Neuronal stem cell (in vitro differentiated cells): ENCODE measurements at places on chromosomes 4 and X.

DNA sequence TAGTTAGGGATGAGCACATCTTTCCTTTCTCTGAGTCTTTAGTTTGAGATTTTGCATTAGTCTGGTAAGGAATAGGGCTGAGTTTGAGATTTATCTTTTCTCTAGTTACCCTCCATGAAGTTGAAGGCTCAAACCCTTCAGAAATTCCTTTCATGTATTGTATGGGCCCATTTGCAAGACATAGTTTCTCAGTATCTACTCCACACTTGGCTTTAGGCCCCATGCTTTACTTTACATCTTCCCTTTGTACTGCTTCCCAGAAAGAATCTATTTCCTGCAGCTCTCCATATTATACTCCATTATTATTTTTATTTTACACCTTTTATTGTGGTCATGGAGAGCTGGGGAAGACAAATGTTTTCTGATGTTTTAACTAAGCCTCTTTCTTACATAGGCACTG lies 1038.2 kb downstream of the TECRL start:
- no peak overlapping the region for H3K27ac ChIP-seq
- H3K27me3 ChIP-seq = no peaks in the 10 kb centered on the region
- no peaks in the 10 kb centered on the region for H3K4me1 ChIP-seq
- no peak overlapping the region for H3K4me3 ChIP-seq

DNA sequence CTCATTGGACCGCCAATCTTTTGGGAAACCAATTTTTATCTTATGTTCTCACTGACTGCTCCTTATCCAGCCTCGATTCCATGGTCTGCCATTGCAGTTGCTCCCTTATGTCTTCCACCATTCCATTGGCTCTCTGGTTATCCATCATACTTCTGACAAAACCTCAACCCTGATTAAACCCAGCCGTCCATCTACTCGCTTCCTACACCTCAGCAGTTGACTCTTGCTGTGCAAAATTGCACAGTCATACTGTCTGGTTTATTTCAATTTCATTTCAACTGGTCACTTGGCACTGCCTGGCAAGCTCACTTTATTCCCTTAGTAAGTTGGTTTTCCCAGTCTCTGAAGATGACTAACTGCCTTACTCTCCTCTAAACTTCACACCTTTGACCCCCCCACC lies 26.2 kb downstream of the ARL9 start:
- DNase-seq = no peak
- peaks cover 3% of the 10 kb centered on the region for H3K4me1 ChIP-seq
- no peak overlapping the region for H3K4me3 ChIP-seq
- peaks cover 15% of the 10 kb centered on the region for H3K27me3 ChIP-seq

DNA sequence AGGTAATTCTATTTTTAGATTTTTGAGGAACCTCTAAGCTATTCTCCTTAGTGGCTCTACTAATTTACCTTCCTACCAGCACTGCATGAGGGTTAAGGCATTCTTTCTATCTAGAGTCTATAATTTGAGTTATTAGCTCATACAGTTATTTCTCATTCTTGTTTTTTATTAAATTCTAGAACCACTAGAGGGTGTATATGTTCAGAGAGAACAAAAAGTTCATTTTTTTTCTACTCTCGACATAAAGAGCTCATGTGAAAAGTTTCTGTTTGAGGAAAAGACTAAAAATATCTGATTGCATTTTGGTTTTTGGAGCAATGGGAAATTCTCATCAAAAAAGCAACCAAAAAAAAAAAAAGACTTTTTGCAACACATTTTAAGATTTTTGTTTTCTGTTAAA lies 57.0 kb upstream of the LRAT start:
- no peaks in the 10 kb centered on the region for H3K27me3 ChIP-seq
- no peaks in the 10 kb centered on the region for H3K4me1 ChIP-seq
- no peak overlapping the region for H3K4me3 ChIP-seq
- H3K36me3 ChIP-seq = no peaks in the 10 kb centered on the region
- H3K27ac ChIP-seq = no peak overlapping the region

DNA sequence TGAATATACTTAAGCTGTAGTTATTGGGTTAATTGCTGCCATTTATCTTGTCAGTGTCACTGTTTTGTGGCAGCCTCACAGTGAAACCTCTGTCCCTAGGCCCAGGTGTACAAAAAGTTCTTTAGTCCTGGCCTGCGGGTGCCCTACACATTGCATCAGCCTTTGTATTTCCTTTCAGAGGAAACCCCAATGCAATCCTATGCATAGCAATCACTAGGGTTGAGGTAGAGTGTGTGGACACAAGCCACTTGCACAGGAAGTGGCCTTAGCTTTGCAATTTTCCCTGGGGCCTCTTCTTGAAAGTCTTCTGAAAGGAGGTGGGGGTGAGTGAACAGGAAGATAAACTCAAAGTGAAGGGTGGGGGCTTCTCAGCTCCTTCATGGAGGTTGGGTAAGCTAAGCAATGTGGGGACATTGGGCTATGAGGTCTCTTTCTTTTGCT lies 27.8 kb downstream of the VSIG4 start:
- H3K4me1 ChIP-seq = no peaks in the 10 kb centered on the region
- no peak overlapping the region for H3K4me3 ChIP-seq
- DNase-seq = no peak
- H3K36me3 ChIP-seq = no peaks in the 10 kb centered on the region
- no peak overlapping the region for H3K27ac ChIP-seq

DNA sequence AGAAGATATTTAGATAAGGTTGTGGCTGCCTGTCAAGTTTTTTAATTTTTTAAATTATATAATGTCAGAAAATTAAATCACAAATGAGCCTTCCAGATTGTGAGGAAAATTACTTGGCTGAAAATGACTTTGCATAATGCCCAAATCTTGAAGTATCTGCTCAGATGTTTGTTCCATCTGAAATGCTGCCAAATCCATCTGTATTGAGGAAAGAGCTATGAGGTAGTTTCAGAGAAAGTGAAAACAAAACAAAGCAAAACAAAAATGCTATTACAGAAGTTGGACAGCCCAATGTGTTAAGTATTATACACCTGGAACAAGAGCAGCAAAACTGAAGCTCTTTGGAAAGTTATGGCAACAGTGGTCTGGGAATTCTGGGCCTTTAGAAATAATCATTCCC lies 23.3 kb upstream of the GUCY1B1 start:
- no peak for DNase-seq
- no peaks in the 10 kb centered on the region for H3K4me1 ChIP-seq
- H3K27me3 ChIP-seq = no peaks in the 10 kb centered on the region

- no peak for DNase-seq
- no peak overlapping the region for H3K4me3 ChIP-seq
These were observed 907.1 kb downstream of the FSTL5 start for GRCh38 chr4:161256716-161257115.

- peaks cover 5% of the 10 kb centered on the region for H3K36me3 ChIP-seq
- no peak overlapping the region for H3K4me3 ChIP-seq
- H3K4me1 ChIP-seq = no peaks in the 10 kb centered on the region
- no peak for DNase-seq
- H3K27ac ChIP-seq = no peak overlapping the region
- H3K27me3 ChIP-seq = no peaks in the 10 kb centered on the region
These were observed 54.0 kb downstream of the KLHL8 start for GRCh38 chr4:87166296-87166854.

DNA sequence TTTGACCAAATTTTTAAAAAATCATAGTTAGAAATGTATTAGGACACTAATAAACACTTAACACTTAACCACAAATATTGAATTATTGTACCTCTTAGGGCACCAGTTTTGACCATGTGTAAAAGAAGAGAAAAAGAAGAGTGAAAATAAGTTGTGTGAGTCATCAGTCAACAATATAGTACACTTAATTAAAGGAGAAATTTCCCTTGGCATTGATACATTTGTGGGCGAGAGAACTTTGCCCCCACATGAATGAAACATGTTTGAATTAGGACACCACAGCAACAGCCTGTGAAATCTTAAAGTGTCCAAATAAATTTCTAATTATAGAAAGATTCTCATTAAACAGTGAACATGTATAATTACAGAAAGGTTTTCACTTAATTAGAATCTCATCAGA lies 1292.8 kb upstream of the TENM3 start:
- no peaks in the 10 kb centered on the region for H3K36me3 ChIP-seq
- DNase-seq = no peak
- H3K4me3 ChIP-seq = no peak overlapping the region
- no peaks in the 10 kb centered on the region for H3K27me3 ChIP-seq
- no peaks in the 10 kb centered on the region for H3K4me1 ChIP-seq
- H3K27ac ChIP-seq = no peak overlapping the region

- H3K27ac ChIP-seq = no peak overlapping the region
- no peaks in the 10 kb centered on the region for H3K36me3 ChIP-seq
- no peaks in the 10 kb centered on the region for H3K27me3 ChIP-seq
- DNase-seq = no peak
- no peak overlapping the region for H3K4me3 ChIP-seq
- H3K4me1 ChIP-seq = peaks cover 5% of the 10 kb centered on the region
These were observed 155.8 kb downstream of the PPP3CA start for GRCh38 chr4:101191302-101192098.

DNA sequence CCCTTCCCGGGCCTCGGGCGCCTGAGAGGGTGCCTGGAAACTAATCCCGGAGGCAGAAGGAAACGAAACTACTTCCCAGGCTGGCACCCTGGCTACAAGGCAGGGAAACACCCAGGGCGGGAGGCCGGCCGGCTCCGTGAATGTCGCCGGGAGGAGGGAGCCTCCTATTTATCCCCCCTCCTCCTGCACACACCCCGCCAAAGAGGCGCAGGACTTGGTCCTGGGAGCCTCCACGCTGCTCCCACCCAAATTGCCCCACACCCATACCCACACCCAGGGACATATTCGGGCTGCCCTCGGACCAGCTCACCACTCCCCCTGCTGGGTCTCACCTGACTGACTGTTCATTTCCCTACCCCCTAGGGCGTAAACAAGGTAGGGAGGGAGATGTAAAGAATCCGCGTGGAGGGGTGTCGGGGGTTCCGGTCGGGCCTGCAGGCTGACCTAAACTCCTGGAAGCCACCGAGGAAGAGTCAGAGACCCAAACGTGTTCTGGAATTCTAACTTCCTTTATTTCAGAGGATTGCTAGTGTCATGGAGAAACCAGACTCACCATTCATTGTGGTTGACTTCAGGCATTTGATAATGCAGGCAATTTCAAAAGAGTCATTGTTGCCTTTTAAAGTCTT lies at the start of gene BTC:
Gene BTC, minus strand, starts transcription at position 142 of the 629 bp plus-strand sequence. CDS start 198 bp downstream, outside the sequence.
- peak; percentile 18 for DNase-seq
- H3K4me1 ChIP-seq = no peaks in the 10 kb centered on the region
- H3K36me3 ChIP-seq = no peaks in the 10 kb centered on the region
- no peak within 1 kb of the TSS for H3K4me3 ChIP-seq

GRCh38 chr4:93409035-93409434 lies 419.5 kb upstream of the ATOH1 start:
- H3K4me3 ChIP-seq = no peak overlapping the region
- no peak for DNase-seq
- no peaks in the 10 kb centered on the region for H3K36me3 ChIP-seq
- H3K4me1 ChIP-seq = no peaks in the 10 kb centered on the region
- H3K27ac ChIP-seq = no peak overlapping the region
- H3K27me3 ChIP-seq = no peaks in the 10 kb centered on the region

GRCh38 chr4:168380290-168380689 lies 61.7 kb upstream of the DDX60 start:
- H3K36me3 ChIP-seq = no peaks in the 10 kb centered on the region
- no peak overlapping the region for H3K4me3 ChIP-seq
- no peak overlapping the region for H3K27ac ChIP-seq
- no peaks in the 10 kb centered on the region for H3K27me3 ChIP-seq
- H3K4me1 ChIP-seq = no peaks in the 10 kb centered on the region

GRCh38 chr4:102256321-102256720 lies 89.0 kb downstream of the SLC39A8 start:
- H3K27me3 ChIP-seq = no peaks in the 10 kb centered on the region
- no peaks in the 10 kb centered on the region for H3K4me1 ChIP-seq
- H3K4me3 ChIP-seq = no peak overlapping the region
- H3K36me3 ChIP-seq = no peaks in the 10 kb centered on the region

- no peak overlapping the region for H3K4me3 ChIP-seq
- no peaks in the 10 kb centered on the region for H3K27me3 ChIP-seq
- no peak overlapping the region for H3K27ac ChIP-seq
- no peaks in the 10 kb centered on the region for H3K4me1 ChIP-seq
- H3K36me3 ChIP-seq = no peaks in the 10 kb centered on the region
These were observed 598.7 kb upstream of the TECRL start for GRCh38 chr4:65007841-65008439.

DNA sequence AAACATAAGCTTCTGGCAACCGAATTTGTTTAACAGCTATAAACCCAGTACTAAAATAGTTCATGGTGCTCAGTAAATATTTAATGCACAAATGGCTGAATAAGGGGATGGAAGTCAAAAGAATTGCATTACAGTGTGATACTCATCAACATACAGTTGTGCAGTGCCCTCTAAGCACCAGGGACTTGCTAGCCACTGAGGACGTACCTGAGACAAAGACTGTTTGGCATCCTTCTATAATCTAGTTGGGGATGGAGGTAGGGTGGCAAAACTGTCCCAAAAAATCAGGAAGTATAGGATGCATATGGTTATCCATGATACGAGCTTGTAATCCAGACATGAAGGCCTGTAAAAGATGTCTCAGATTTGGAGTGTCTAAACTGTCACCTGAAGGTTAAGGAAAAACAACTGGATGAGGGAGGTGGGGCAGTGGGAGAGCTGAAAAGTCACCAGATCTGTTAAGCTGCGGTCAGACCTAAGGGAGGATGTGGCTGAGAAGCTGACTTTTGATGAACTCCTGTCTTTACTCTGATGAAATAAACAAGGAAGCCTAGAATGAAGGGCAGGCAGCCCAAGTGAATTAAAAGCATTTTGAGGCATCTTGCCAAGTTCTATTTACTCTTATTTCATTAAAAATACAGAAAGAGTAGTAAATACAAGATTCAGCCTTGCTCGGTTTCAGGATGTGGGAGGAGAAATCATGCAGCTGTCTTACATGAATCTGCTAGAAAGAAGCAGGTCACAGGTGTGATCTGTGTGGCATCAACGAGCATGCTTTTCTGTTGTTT lies 12.0 kb upstream of the CD38 start:
- no peak for DNase-seq
- H3K4me1 ChIP-seq = no peaks in the 10 kb centered on the region
- no peak overlapping the region for H3K4me3 ChIP-seq
- H3K27ac ChIP-seq = no peak overlapping the region
- H3K36me3 ChIP-seq = no peaks in the 10 kb centered on the region
- no peaks in the 10 kb centered on the region for H3K27me3 ChIP-seq

DNA sequence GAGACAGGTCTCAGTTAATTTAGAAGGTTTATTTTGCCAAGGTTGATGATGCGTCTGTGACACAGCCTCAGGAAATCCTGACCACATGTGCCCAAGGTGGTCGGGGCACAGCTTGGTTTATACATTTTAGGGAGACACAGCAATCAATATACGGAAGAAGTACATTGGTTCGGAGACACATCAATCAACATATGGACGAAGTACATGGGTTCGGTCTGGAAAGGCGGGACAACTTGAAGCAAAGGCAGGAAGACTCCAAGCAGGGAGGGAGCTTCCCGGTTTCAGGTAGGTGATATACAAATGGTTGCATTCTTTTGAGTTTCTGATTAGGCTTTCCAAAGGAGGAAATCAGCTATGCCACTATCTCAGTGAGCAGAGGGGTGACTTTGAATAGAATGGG lies 225.2 kb upstream of the ZFP42 start:
- no peak for DNase-seq
- no peaks in the 10 kb centered on the region for H3K36me3 ChIP-seq
- H3K4me3 ChIP-seq = no peak overlapping the region
- no peak overlapping the region for H3K27ac ChIP-seq
- no peaks in the 10 kb centered on the region for H3K27me3 ChIP-seq
- H3K4me1 ChIP-seq = no peaks in the 10 kb centered on the region
